ENCODE measurements at places on chromosomes 12 and 14.

- DNase-seq, result no peak
These were observed 6.7 kb downstream of the LRTM2 start for GRCh38 chr12:1826867-1827705.

DNA sequence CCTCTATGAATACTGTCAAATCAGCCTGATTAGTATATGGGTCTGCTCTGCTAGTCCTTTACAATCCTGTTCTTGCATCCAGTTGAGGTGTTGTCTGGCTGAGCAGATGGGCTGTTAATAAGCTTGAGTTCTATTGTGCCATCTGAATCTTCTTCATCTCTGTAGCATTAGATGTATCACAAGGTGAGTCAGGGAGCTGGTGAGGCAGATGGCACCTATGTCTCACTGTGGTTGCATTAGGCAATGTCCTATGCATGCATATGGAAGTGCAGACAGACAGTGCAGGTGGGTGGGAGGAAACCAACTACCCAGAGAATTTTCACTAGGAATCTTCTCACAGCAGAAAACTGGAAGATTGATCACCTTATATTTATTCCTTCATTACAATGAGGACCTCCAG is 165.7 kb upstream of the STXBP6 start:
- DNase-seq, result no peak

GRCh38 chr12:780750-781379 is 28.5 kb downstream of the WNK1 start:
- no peak for DNase-seq

- no peak for DNase-seq
These were observed 27.1 kb downstream of the ATP6V1D start for GRCh38 chr14:67332468-67332867.

GRCh38 chr14:74049876-74050495 is 30.8 kb downstream of the BBOF1 start:
- DNase-seq, result peak; percentile 6

DNA sequence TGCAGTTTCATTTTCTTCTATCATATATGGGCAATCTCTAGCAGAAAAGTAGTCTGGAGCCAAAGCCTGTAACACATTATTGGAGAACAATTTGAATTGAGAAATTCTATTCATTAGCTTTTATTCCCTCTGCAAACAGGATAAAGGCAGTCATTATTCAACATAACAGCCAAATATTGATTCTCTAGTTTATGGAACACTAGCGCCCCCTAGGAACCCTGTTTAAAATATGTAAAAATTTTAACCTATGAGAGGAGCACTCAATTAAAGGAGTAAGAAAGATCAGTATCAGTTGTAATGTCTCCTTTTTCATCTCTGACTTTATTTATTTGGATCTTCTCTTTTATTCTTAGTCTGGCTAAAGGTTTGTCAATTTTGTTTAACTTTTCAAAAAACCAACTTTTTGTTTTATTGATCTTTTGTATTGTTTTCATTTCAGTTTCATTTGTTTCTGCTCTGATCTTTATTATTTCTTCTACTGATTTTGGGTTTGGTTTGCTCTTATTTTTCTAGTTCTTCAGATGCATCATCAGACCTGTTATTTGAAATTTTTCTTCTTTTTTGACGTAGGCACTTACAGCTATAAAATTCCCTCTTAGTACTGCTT is 4.8 kb upstream of the LMNTD1 start:
- peak; percentile 71 for DNase-seq

GRCh38 chr12:65656891-65657351 is 167.4 kb upstream of the HMGA2 start:
- DNase-seq, result peak; percentile 100

- peak; percentile 76 for DNase-seq
These were observed 93.4 kb upstream of the SLCO1C1 start for GRCh38 chr12:20601668-20602280.

DNA sequence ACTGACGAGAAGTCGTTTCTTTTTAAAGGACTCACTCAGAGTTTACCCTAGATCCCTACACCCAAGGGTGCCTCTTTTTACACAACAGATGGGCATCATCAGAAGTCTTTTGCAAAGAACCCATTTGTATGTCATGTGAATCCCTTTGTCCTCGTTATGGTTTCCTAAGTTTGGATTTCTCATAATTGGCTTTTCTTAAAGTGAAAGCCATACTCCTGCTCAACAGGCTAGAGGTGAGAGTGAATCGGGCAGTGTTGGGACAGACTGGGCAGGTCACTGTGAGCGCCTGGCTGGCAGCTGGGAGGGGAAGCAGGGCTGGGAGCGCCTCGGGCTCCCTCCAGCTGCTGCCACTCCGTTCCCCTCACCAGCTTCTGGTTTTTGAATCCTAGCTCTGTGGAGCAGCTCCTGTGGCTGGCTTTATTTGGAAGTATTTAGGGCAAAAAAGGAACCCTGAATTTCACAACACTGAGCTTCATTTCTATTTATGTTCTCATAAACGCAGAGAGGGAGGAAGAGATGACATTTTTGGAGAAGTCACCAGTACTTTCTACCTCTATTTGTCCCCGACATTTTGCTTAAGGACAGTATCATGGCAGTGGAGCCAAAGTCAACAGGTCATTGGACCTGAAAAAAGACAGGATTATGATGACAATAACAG is 63.8 kb upstream of the ACTN1 start:
- DNase-seq, result no peak

DNA sequence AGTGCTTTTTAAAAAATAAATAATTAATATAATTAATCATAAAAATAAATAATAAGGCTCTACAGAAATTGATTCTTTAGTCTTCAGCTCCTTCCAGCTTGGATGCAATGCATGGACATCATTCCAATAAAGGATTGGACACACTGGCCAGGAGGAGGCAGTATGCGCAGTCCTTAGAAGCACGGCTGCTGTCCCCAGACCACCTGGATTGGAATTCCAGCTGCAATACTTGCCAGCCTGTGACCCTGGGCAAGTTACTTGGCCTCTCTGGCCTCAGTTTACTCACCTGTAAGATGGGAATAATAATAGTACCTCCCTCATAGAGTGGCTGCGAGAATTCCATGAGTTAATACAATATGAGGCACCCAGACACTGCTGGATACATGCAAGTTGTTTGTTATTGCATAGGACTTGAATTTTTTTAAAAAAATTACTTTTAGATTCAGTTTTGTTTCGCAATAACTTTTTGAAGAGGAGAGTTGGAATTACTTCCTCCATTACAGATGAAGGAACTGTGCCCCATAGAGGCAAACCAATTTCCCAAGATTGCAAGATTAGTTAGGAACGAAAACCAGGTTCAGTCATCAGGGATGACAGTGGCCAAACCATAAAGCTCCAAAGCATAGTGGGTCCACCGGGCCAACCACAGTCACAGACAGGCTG is 12.2 kb downstream of the RPH3A start:
- DNase-seq, result no peak

DNA sequence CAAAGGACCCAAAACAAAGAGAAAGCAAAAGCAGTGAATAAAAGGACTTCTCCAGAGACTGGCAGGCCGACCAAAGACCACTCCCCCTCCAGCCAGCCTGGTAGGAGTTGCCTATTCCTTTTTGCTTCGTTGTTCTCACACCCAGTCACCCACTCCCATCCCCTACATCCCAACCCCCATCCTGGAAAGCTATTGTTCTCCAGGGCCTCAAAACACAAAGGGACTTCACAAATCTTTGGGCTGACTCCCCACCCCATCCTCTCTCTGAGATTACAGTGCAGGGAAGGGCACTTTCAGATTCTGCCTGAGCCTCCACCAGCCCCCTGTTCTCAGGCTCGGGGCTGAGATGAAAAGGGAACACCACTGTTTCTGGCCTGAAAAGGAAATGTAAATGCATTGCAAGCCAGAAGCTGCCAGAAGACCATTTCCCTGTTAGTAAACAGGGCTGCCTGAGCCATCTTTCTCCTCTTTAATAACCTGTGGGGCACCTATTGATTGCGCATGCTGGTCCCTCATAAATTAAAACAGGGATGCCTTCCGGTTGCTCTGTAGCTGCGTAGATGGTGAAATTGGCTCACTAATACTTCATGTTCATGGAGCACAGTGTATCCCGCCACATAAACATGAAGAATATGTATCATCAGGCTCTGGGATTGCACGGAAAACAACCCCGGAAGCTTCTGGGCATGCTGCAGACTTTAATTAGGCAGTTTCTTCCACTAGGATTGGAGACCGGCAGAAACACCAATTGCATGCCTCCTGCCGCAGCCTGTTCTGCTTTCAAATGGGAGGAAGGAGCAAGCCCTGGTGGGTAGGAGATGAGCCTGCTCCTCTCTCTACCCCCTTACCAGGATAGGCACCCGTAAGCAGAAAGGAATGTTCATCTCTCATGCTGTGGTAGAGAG is 130.3 kb upstream of the FUT8 start:
- peak; percentile 80 for DNase-seq

- DNase-seq, result no peak
These were observed 226.7 kb downstream of the NPAS3 start for GRCh38 chr14:33165144-33165925.

- no peak for DNase-seq
These were observed 775 bp downstream of the OR10P1 start for GRCh38 chr12:55637467-55637866.

DNA sequence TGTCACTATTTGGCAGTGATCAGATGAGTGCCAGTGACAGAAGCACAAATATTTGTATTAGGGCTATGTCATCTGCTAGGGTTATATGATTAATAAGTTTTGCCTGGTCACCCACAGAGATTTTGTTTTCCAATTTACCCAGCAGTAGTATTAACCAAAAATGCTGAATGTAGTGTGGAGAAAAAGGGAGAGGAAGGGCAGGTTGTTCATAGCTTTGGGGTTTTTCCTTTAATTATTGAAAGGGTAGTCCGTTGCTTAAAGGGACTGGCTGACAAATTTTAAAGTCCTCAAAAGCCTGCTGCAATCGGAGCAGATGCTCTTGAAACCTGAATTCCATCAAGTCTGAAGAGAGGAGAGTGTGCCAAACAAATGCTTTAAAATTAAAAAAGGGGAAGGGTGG is 237.9 kb upstream of the CCDC196 start:
- no peak for DNase-seq

- DNase-seq, result no peak
These were observed 252.0 kb downstream of the KCNC2 start for GRCh38 chr12:74957634-74958033.

DNA sequence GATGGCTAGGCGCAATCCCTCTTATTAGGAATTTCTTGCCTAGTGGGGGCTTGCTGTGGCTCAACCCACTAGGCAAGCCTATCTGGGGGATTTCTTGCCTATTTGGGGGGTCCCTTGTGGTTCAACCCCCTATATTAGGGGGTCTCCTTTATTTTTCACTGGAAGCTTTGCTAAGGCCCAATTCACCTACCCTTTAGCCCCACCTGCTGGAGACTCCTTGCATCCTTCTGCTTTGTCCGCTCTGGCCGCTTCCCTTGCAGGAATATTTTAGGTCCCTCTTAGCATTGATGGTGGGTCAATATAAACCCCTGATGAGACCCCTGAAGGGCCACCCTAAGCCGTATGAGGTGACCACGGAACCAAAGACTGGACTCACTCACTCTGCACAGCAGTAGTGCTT is 1552.1 kb downstream of the AACS start:
- DNase-seq, result peak; percentile 10

GRCh38 chr12:113609692-113610469 is 138.2 kb upstream of the LHX5 start:
- DNase-seq, result no peak

DNA sequence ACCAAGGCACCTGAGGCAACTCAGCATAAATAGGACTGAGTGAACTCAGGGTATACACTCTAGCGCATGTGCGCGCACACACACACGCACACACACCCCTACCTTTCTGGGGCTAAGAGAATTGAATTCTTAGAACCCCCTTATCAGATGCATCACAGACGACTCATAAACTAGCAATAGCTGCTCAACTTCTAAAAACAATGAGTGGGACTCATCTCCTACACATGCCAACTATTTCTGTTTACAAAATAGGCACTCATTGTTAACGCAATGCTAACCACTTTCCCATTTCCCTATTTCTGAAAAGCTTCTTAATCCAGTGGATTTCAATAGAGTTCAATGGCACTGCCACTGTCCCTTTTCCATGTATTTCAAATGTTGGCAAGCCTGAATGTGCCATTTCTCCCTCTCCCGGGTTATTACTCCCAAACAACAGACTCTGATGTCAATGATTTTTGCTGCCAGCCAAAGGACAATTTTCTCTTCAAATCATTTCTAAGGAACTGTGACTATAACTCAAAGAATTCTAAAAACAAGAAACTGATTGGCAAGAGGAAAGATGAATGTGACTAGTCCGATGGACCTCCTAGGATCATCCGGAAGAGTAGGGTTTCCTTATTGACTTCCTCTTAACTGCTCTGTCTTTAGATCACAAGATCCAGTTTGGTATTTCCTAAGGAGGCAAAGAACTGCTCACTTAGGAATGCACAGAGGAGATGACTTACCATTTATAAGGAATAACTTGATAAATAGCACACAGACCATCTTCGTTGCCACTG is 48.8 kb downstream of the SLC38A1 start:
- DNase-seq, result peak; percentile 81

GRCh38 chr14:88786715-88787114 is 6.0 kb downstream of the EML5 start:
- DNase-seq, result no peak

GRCh38 chr12:44673811-44674210 is 202.3 kb downstream of the NELL2 start:
- no peak for DNase-seq

- peak; percentile 70 for DNase-seq
These were observed 37.0 kb upstream of the NT5DC3 start for GRCh38 chr12:103877934-103878510.

GRCh38 chr14:89588840-89589296 is 171.8 kb upstream of the FOXN3 start:
- no peak for DNase-seq

- DNase-seq, result no peak
These were observed 61.0 kb upstream of the BTG1 start for GRCh38 chr12:92206596-92206995.

- DNase-seq, result no peak
These were observed 2.2 kb upstream of the FBXO33 start for GRCh38 chr14:39434401-39434800.

GRCh38 chr12:79255288-79255687 is 390.7 kb downstream of the SYT1 start:
- DNase-seq, result peak; percentile 45

- DNase-seq, result no peak
These were observed 1109.7 kb upstream of the FLRT2 start for GRCh38 chr14:84420221-84420620.

GRCh38 chr14:59342516-59343484 is 122.4 kb downstream of the GPR135 start:
- DNase-seq, result no peak

DNA sequence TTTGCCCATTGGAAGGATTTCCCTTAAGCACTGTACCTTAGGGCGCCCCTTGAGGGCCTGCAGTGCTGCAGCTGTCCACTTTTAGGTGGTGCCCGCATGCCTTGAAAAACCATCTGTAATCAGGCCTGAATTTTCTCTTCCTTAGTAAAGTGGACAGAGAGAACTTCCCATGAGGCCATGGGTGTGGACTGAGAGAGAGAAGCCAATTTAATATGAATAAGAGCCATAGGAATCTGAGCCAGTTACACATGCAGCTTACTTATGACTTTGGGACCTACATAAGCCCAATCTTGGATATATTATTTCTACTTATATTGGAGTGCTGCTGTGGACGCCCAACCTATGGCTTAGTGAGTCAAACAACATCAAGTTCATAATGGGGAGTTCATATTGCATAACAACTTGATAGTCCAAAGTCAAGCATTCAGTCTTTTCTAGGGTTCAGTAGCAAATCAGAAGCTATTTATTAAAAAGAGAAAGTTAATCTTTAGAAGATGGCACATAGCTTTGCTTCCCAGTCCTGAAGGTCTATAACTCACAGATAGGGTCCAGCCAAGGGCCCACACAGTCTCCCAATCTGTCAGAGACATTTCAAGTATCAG is 11.1 kb upstream of the ETV6 start:
- peak; percentile 17 for DNase-seq

All from fibroblast of mammary gland (primary cell).